ENCODE measurements at places on chromosomes 2 and 18.

DNA sequence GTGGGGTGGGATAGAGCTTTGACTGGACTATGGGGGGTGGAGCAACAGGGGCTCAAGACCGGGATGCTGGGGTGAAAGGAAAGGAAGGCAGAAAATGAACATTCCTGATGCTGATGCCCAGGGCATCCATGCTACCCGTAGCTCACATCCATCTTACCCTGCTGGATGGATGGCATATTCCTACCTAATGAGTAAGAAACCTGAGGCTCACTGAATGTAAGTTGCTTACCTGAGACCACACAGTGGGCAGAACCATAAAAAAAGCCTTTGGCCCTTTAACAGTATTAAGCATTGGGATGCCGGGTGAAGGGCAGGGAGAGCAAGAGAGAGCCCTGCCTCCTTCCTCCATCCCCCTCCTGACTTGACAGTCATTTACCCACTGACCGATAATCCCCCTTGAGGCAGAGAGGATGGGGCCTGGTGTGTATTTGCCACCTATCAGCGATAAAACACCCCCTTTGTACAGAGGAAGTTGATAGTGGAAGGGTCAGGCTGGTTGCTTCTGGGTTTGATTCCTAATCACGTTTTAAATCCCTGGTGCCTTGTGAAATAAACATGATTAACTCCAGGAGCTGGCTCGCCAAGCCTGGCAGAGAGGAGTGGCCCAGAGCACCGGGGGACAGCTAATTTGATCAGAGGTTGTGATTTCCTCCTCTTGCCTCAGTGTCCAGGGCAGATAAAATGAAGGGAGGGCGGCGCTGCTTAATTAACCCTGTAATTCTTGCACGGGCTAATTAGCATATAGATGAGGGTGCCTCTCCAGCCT is 105.9 kb upstream of the HS6ST1 start:
- peak; percentile 91 for DNase-seq

GRCh38 chr2:58866040-58866439 is 624.9 kb upstream of the FANCL start:
- DNase-seq, result peak; percentile 81

DNA sequence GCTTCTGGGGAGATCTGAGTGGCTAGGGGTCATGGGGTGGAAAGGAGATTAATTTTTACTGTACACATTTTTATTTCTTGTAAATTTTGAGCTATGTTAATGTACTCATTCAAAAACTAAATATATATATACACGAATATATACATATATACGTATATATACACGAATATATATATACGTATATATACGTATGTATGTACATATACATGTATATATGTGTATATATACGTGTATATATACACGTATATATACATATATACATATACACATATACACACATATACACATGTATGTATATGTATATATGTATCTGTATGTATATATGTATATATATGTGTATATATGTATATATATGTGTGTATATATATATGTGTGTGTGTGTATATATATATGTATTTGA is 3.0 kb upstream of the FHL2 start:
- DNase-seq, result no peak

DNA sequence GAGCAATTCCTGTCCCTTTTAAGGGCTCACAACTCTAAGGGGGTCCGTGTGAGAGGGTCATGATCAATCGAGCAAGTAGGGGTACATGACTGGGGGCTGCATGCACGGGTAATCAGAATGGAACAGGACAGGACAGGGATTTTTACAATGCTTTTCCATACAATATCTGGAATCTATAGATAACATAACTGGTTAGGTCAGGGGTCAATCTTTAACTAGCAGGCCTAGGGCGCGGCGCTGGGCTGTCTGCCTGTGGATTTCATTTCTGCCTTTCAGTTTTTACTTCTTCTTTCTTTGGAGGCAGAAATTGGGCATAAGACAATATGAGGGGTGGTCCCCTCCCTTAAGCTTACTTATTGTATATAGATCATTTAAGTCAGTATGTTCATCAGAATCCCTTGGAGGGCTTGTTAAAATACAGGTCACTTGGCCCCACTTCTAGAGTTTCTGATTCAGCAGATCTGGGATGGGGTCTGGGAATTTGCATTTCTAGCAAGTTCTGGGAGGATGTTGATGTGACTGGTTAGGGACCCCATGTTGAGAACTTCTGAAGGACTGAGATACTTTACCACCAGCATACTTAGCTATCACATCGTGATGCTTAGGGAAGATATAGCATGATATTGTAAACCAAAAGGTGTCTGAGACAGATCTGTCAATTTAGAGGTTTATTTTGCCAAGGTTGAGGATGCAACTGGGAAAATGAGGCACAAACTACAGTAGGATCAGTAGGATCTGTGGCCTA is 2.8 kb upstream of the INPP4A start:
- peak; percentile 93 for DNase-seq

DNA sequence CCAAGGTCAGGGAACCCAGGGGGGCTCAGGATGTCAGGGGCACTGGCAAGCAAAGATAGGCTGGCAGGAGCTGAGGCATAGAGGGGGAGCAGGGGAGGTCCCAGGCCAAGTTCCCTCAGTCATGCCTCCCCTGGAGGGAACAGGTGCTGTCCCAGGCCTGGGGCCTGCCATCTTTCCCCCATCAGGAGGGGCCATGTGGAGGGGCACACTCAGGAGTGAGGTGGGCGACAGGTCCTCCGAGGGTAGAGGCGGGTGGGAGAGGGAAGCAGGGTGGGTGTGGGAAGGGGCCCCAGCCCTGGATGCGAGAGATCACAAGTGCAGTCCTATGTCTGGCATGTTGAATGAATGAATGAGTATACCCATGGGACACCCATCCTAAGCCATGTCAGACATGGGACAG is 127.7 kb upstream of the GLI2 start:
- no peak for DNase-seq

DNA sequence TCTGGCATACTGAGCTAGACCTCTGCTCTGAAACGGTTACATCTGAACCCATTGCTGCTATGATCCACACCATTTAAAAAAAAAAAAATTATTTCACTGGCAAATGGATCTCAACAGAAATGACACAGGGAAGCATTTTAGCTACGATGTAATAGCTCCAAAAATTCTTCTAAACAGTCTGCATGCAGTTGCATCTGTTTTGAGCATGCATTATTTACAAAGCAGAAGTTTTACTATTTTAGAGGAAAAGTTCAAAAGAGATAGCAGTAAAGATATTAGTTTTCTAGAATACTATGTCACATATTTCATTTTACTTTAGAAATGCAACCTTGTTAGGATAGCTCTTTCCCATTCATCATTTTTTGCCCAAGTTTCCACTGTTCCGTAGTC is 265.7 kb downstream of the MEIS1 start:
- no peak for DNase-seq

- no peak for DNase-seq
Observed at GRCh38 chr2:124091721-124092120, 66.6 kb downstream of the CNTNAP5 start.

DNA sequence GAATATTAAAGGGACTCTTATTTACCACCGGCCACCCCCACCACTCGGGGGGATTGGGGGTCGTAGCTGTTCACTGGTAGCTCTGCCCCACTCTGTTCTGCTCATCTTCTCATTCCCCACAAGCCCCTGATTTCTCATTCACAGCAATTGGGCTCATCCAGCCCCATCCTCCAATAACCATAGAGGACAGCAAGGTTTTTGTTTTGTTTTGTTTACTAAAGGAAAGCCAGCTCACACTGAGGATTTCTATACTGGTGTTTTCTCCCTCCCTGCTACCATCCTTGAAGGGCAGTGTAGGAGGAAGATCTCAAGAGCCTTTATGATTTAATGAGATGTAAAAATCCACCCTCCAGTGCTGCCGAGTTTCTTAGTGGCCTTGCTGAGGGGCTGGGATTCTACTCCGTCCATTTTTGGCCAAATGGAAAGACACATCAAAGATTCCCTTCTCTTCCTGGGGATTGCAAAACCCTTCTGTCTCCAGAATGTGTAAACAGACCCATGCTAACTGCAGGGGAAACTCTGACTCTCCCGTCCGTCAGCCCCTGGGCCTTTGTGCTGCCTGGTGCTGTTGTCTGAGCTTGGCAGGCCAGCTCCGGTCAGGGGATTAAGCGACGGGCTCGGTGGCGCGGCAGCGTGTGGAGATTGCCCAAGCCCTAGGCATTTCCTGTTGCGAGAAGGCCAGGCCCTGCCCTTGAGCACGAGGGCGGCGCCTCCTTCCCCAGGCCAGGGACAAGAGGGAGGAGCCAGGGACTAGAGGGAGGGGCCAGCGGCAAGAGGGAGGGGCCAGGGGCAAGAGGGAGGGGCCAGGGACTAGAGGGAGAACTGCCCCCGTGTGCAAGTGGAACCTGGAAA is 165.0 kb downstream of the ANTXR1 start:
- DNase-seq, result peak; percentile 99

- DNase-seq, result no peak
Observed at GRCh38 chr2:73611193-73611592, 31.0 kb downstream of the NAT8 start.

DNA sequence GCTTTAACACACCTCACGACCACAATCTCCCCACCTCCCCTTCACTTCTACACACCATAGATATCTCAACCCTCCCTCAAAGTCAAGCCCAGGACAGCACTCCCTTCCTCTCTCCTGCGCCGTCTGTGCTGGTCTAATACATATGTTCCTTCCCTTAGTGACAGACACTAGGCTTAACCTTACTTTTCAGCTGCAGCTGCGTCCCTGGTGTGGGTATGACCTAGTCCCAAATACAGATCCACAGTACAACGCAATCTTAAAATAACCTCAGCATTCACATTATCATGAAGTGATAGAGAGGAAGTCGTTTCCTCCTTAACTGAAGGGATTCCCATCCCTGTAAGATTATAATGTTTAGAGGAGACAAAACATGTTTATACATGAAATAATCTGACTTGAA is 192.7 kb upstream of the TANK start:
- DNase-seq, result no peak

DNA sequence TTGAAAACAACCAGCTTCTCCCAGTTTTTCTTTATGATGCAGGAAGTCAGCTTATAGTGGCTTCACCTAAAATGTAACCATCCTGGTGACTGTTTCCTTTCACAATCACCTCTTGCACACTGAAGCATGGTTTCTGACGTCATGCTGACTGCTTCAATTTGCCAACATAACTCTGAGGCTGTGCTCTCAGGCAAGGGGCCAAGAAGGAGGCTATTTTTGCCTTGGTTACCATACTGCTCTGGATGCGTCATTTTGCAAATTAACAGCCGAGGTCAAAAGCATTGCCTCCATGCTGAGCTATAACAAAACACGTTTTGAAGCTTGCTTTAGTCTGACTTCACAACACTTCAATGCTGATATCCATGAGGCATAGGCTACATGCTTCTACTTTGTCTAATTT is 397.8 kb downstream of the METTL4 start:
- DNase-seq, result no peak

DNA sequence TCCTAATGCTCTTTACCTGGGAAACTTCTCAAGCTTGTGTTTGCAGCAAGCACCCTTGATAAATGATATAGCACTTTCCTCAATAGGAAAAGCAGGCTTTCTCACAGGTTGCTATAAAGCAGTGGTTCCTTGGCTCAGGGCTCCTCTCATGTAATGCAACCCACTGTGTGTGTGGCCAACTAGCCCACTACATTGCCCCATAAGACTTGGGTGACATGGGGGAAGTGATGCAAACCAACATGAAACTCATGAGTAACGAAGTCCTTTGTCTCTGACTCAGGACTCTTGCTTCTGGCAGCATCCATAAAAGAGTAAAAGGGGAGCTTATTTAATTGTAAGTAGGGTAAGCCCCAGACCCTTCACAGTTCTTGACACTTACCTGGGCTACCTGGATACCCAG is 106.9 kb downstream of the COL4A4 start:
- no peak for DNase-seq

- no peak for DNase-seq
Observed at GRCh38 chr2:126846241-126846640, 52.4 kb upstream of the TEX51 start.

DNA sequence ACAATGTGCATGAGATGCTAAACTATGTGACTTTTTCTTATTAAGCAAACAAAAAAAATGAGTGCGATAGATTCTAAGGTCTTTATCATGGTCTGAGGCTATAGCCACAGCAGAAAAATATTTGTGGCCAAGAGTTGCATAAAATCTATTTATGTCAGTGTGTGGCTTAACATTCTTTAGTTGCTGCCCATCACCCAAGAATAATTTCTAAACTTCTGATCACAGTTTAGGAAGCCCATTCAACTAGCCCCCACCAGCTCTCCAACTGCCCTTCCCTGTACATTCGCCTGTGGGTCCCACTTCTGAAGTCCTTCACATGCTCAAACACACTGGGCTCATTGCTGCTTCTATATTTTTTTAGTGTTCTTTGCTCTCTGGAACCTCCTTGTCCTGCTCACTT is 107.1 kb downstream of the CTNNA2 start:
- DNase-seq, result no peak

DNA sequence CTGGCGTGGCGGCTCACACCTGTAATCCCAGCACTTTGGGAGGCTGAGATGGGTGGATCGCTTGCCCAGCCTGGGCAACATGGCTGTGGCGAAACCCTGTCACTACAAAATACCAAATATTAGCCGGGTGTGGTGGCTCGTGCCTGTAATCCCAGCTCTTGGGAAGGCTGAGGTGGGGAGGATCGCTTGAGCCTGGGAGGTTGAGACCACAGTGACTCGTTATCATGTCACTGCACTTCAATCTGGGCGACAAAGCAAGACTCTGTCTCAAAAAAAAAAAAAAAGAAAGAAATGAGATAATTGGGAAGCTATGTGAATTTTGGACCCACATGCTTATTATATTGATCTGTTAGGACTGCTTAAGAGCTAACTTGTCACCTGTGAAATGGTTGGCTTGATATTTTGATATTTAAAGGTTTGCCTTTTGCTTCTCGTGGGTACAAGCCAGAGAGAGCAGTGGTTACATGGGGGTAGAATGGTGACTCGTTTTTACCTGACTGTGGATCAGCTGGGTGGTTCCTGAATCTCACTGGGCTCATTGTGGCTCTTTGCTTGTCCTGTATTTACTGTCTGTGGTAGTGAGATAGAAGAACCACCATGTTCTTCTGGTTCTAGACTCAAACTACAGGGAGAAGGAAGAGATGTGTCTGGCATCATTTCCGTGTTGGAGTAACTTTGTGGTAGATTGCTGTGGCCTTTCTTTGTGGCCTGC is 28.9 kb downstream of the ZNF532 start:
- no peak for DNase-seq

- DNase-seq, result no peak
Observed at GRCh38 chr2:88265352-88266303, 95.5 kb downstream of the THNSL2 start.

- DNase-seq, result peak; percentile 55
Observed at GRCh38 chr2:30417253-30417652, 29.8 kb upstream of the LCLAT1 start.

Data from mesendoderm (in vitro differentiated cells).